ENCODE measurements at places on chromosomes 11 and 22.

DNA sequence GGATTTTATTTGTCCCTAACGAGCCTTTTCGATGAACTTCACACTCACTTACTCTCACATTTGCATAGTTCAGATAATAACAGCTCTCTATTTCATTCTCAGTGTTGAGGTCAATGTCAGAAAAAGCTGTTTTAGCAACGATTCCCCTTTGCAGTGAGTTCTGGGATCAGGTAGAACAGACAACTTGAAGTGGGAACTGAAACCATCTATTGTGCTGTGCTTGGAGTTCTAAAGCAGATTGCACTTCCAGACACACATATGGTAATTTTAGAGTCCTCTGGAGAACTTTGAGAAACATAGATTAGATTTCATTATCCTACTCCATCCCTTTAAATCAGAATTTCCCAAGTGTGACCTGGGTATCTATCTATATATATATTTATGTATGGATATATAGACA lies 124.6 kb upstream of the BLID start:
- DNase-seq = no peak

- no peak for DNase-seq
These were observed 18.6 kb downstream of the GLYATL1 start for GRCh38 chr11:58957922-58958321.

GRCh38 chr11:94193288-94193687 lies 64.6 kb downstream of the PANX1 start:
- no peak for DNase-seq

DNA sequence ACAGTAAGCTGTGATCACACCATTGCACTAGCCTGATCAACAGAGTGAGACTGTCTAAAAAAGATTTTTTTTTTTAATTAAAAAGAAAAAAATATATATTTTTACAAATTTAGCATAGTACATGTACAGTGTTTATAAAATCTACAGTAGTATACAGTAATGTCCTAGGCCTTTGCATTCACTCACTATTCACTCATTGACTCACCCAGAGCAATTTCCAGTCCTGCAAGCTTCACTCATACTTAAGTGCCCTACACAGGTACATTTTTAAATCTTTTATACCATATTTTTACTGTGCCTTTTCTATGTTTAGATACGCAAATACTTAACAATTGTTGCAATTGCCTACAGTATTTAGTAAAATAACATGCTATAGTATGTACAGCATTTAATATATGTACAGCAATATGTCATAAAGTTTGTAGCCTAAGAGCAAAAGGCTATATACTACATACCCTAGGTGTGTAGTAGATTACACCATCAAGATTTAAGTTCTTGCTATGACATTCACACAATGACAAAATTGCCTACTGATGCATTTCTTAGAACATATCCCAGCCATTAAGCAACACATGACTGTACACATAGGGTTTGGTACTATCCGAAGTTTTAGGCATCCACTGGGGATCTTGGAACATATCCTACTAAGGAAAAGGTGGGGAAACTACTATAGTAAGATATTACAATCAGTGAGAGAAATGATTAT lies 22.8 kb downstream of the PIK3C2A start:
- DNase-seq = no peak

DNA sequence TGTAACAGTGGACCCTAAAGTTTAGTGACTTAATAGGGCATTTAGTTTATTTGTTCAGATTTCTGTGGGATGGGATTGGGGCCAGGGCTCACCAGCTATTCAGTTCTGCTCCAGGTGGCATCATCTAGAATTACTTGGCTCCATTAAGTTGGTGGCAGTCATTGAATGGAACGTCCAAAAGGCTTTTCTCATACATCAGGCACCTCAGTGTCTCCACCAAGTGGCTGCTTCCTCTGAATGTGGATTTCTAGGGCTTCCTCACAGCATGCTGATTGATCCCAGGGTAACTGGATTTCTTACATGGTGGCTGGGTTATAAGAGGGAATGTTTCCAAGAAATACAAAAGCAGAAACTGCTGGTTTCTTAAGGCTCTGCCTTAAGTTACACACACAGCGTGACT lies 34.7 kb downstream of the USP47 start:
- peak; percentile 25 for DNase-seq

- DNase-seq = no peak
These were observed 51.5 kb downstream of the RBFOX2 start for GRCh38 chr22:35977136-35977535.

DNA sequence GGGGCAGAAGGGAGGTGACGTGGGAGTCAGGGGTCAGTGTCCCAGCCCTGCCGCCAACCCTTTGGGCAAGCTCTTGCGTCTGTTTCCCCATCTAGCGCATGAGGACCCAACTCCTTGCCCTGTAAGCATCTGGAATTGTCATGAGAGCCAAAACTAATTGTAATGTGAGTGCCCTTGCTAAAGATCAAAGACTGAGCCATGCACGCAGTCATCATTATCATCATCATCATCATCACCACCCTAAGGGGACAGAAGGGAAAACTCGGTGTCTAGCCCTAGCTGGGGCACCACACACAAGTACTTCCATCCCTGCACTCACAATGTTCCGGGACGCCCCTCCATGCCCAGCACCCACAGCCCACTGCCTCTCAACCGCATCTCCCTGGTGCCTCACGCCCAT lies 2.5 kb downstream of the LIF start:
- DNase-seq = peak; percentile 44

DNA sequence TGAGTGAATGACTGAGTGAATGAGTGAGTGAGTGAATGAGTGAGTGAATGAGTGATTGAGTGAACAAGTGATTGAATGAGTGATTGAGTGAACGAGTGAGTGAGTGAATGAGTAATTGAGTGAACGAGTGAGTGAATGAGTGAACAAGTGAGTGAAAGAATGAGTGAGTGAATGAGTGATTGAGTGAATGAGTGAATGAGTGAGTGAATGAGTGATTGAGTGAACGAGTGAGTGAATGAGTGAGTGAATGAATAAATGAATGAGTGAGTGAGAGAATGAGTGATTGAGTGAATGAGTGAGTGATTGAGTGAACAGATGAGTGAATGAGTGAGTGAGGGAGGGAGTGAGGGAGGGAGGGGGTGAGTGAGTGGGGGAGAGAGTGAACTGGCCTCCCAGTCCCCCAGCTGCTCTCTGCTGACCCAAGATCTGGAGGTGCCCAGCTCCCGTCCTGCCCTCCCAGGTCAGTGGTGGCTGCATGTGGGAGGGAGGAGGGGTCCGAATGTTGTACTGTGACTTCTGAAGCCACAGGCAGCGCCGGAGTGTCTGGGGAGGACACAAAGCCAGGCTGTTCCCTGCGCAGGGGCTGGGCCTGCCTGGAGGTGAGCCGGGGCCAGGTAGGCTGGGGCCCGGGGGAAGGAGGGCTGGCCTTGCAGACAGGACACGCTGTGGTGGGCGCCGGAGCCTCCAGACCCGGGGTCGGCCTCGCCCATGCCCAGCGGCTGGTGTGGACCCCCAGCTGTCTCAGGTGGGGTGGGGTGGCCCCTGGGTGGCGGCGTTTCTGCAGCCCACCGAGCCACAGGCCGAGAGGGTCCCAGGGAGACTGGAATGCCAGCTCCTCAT lies 17.8 kb upstream of the PIM3 start:
- DNase-seq = no peak

DNA sequence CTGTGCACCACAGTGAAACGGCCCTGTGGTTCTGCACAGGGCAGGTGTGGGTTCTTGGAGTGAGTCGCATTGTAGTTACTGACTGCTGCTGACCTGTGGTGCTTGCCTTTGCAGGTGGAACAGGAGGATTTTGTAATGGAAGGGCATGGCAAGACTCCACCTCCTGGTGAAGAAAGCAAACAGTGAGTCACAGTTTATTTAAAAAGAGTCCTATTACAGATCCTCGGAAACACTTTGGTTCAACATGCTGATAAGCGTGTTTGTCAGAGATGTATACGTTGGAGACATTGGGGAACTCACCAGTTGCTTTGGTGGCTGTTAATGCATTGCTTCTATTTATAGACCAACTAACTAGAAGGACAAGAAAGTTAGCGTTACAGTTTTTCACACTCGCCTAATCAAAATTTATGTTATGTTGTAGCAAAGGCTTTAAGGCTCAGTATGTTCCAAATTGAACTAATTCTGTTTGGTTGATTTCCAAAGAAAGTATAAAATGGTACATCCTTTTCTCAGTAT lies 21.7 kb upstream of the TNRC6B start:
- DNase-seq = peak; percentile 57

GRCh38 chr11:128496249-128496648 lies 91.1 kb downstream of the ETS1 start:
- DNase-seq = no peak

GRCh38 chr11:73321604-73322381 lies 13.7 kb downstream of the ARHGEF17 start:
- no peak for DNase-seq

DNA sequence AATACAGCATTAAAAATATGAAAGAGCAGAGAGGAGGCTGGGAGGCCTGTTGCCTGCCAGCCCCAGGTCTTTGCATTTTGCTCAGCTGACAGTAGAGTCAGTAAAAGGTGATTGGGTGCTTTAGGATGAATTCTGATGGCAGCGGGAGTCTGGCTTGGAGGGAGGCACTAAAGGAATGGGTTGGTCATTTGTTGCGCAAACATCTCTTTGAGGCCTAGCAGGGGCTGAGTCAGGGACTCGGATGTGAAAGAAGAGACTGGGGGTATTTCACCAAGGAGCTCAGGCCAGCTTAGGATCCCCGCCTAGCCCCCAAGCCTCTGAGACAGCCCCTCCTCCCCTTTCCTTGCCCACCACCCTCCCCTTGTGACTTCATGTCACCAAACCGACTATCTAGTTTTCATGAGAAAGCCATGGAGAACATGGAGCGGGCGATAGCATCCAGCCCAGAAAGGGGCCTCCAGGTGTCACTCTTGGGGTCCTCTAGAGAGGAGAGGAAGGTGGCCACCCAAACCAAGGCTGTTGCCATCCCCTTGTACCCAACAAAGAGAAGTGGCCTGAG lies 9.7 kb downstream of the DGKZ start:
- DNase-seq = no peak

GRCh38 chr22:46848197-46848596 lies 85.7 kb downstream of the TBC1D22A start:
- DNase-seq = no peak

DNA sequence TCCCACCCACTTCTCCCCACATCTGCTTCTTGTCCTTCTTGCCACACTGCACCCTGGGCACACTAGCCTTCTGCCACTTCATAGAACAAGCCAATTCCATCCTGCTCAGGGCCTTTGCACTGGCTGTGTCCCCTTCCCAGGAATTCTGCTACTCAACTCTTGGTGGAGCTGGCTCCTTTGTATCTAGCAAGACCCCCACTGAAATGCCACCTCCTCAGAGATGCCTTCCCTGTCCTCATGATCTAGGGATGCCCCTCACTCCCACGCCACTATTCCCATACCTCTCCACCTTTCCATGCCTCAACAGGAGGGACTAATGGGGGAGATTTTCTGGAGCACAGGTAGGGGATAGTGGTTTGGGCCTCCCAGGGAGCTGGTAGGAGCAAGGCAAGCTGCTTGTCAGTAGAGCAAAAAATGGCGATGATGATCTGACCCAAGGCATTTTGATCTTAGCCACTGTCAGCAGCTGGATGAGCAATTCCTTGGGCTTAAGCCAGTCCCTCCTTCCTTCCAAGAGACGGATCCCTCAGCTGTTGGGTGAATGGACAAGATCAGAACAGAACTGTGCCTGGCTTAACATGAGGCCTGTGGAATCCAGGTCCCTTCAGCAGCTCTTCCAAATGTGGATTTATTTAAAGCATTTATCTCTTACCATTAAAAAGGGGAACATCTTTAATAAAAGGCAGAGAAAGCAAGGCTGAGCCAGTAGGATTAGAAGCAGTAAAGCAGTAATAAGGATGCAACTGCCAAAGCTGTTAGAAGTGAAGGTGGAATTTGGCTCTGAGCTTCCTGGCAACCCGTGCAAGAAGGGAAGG lies 4.0 kb upstream of the PRDM11 start:
- no peak for DNase-seq

- DNase-seq = no peak
These were observed 5.9 kb downstream of the LINC01488 start for GRCh38 chr11:69487391-69487790.

- DNase-seq = peak; percentile 21
These were observed 52.5 kb upstream of the CLDN5 start for GRCh38 chr22:19576460-19577421.

- no peak for DNase-seq
These were observed 15.1 kb downstream of the APOL2 start for GRCh38 chr22:36224245-36224644.

DNA sequence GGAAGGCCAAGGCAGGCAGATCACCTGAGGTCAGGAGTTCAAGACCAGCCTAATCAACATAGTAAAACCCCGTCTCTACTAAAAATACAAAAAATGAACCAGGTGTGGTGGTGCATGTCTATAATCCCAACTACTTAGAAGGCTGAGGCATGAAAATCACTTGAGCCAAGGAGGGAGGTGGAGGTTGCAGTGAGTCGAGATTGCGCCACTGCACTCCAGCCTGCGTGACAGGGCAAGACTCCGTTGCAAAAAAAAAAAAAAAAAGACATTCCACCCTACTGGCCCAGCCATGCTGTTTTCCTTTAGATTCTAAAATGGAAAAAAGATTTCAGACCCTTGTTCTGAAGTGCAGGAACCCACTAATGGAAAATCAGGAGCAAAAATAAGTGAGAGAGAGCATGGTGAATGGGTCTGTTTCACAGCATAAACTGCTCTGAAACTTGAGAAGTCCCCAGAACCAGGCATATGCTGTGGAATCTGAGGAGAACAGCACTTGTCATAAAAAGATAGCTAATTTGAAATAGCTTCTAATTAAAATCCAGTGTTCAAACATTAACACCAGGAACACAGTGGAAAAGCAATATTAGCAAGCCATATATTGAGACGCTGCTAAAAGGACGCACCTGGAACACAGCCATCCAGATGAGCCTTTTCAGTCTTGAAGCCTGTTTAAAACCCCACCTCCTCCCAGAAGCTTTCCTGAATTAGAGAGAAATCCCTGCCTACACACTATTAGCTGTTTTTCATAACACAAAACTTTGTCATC lies 66.3 kb upstream of the CHRM4 start:
- no peak for DNase-seq

DNA sequence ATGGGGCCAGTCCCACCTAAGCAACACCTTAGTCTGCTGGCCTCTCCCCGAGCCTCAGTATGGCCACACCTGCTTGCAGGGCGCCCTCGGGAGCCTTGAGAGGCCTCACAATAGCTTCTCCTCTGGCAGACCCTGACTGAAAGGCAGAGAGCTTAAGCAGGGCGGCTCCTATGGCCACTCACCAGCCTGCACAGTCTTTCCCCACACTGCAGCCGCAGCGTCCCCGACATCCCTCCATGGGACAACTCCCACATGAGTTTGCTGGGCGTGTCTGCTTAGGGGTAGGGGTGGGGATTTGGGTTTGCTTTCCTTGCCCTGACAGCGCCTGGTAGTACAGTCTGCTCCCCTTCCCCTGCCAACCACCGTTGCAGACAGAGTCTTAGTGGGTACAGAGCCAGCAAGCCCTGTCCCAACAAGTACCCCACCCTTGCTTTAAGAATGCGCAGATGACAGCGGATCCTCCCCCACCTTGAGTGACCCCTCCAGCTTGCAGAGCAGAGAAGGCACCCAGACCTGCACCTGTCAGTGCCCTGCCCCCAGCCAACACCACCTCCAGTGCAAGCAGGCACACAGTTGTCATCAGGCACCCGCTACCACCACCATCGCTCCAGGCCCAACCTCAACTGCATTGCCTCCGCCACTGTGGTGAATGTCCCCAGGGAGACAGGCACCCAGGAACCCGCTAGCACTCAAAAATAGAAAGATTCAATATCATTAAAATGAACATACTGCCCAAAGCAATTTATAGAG lies 413.8 kb upstream of the ARHGAP42 start:
- no peak for DNase-seq

- DNase-seq = no peak
These were observed 6.7 kb upstream of the CD6 start for GRCh38 chr11:60964801-60965200.

- no peak for DNase-seq
These were observed 15.4 kb upstream of the TUBA8 start for GRCh38 chr22:18095101-18095805.
